Thoracic aorta (tissue), 2 donors: ENCODE measurements at places on chromosomes 16 and 17.

DNA sequence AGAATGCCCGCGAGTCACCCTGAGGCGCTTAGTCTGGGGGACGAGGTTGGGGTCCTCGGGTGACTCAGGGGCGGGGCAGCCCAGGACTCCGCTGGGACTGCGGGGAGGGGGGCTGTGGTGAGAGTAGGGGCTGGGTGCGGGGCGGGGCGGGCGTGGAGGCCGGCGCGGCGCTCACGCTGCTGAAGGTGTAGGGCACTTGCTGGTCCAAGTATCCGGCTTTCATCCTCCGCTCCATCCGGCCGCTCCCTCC is 832 bp downstream of the ETV4 start:
- no peak for DNase-seq

DNA sequence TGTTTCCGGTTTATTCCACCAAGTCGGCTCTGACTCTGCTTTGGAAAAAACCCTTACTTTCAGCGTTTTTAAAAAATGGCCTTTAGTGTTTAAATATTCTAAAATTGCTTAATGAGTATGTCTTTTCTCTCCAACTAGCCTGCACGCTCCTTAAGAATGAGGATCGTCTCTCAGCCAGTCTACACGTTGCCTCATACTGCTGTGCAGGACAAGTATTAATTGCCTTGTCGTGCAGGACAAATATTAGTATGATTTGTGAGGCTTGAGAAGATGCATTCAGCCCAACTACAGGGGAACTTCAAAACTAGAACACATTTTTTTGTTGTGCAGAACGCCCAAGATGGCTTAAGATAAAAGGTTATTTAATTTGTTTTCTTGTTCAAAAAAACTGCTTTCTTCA is 61.2 kb downstream of the MARCHF10 start:
- DNase-seq, result no peak

DNA sequence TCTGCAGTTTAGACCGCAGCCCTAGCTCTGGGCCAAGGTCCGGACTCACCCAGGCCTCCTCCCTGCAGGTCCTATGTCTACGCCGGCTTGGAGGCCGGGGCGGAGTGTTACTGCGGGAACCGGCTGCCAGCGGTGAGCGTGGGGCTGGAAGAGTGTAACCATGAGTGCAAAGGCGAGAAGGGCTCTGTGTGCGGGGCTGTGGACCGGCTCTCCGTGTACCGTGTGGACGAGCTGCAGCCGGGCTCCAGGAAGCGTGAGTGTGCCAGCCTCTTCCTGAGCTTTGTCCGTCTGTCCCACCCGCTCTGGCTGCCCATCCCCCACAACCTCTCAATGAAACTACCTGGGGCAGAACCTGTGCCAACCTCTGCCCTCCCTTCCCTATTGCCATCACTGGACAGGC is 20.1 kb downstream of the WSCD1 start:
- DNase-seq, result no peak

DNA sequence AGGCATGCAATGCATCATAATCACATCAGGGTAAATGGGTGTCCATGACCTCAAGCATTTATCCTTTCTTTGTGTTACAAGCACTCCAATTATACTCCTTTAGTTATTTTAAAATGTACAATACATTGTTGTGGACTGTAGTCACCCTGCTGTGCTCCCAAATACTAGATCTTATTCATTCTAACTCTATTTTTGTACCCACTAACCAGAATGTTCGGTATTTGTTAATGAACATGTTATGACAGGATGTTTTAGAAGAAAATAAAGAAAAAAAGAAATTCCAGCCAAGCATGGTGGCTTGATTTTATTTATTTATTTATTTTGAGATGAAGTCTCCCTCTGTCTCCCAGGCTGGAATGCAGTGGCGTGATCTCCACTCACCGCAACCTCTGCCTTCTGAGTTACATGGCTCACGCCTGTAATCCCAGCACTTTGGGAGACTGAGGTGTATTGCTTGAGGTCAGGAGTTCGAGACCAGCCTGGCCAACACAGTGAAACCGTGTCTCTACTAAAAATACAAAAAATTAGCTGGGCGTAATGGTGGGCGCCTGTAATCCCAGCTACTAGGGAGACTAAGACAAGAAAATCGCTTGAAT is 1.8 kb upstream of the NDE1 start:
- no peak for DNase-seq

DNA sequence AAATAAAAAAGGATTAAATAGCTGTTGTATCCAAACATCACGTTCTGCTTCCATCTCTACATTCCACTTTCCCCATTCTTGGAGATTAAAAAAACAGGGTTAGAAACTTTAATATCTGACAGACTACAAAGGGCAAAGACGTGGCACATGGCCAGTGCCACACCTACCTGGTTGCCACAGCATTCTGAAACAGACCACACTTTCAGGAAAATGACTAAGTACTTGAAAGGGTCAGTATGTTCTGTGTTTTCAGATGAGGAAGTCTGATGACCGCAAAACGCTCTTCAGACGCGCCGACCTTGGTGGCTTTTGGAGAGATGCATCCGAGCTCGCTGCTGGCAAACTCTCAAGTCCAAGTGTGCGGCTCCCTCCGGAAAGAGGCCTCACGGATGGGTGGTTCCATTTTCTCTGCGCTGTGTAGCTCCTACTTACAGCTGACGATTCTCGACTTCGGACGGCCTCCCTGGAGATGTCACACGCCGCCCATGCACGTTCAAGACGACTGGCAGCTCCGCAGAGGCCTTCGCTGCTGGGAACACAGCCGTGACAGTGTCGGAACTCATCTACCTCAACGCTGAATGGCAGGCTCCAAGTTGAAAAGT is 15.5 kb downstream of the MAP1LC3B start:
- no peak for DNase-seq

DNA sequence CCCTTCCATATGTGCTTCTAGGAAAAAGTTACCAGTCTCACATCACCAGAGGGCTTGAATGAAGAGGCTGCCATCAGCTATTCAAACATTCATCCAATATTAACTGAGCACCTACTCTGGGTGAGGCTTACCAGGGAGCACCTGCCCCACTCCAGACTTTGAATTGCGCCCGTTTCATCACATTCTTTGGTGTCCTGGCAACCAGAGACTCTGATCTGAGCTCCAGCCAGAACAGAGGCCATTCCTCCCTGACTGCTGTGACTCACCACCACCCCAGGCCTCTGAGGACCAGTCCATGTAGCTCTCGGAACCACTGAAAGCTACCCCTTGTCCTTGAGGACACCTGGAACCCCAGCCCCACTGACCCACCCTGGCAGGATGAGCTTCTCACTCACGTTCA is at the start of gene C16orf96:
C16orf96 (plus strand) TSS at position 229 of the 400 bp plus-strand sequence; CDS start at position 379, 150 bp downstream.
- no peak for DNase-seq

- no peak for DNase-seq
Observed at GRCh38 chr17:74351552-74352210, 10.0 kb downstream of the BTBD17 start.

- DNase-seq, result no peak
Observed at GRCh38 chr17:55413825-55414489, 7.7 kb downstream of the MMD start.

GRCh38 chr16:76164970-76165558 is 112.1 kb upstream of the CNTNAP4 start:
- DNase-seq, result no peak

- DNase-seq, result no peak
Observed at GRCh38 chr16:273547-274421, 2.0 kb downstream of the RGS11 start.

GRCh38 chr17:44976206-44976605 is 8.1 kb upstream of the C1QL1 start:
- no peak for DNase-seq

DNA sequence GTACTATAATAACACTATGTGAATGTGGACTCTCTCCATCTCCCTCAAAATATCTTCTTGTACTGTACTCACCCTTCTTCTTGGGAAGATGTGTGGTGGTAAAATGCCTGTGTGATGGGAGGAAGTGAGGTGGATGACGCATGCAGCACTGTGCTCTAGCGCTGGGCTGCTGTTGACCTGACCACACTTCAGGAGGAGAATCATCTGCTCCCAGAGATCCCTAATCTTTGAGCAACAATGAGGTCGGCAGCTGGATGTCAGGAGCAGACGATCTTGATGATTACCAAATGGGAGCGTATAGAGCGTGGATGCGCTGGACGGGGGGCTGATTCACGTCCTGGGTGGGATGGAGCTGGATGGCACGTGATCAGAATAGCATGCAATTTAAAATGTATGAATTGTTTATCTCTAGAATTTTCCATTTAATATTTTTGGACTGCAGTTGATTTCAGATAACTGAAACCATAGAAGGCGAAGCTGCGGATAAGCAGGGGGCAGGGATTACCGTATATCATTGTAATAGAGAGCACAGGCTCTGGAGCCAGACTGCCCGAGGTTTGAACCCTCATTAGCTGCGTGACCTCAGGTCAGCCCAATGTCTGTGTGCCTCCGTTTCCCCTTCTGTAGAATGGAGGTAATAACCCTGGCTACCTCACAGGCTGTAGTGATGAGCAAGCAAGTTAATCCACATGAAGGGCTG is 23.7 kb upstream of the CYLD start:
- no peak for DNase-seq

DNA sequence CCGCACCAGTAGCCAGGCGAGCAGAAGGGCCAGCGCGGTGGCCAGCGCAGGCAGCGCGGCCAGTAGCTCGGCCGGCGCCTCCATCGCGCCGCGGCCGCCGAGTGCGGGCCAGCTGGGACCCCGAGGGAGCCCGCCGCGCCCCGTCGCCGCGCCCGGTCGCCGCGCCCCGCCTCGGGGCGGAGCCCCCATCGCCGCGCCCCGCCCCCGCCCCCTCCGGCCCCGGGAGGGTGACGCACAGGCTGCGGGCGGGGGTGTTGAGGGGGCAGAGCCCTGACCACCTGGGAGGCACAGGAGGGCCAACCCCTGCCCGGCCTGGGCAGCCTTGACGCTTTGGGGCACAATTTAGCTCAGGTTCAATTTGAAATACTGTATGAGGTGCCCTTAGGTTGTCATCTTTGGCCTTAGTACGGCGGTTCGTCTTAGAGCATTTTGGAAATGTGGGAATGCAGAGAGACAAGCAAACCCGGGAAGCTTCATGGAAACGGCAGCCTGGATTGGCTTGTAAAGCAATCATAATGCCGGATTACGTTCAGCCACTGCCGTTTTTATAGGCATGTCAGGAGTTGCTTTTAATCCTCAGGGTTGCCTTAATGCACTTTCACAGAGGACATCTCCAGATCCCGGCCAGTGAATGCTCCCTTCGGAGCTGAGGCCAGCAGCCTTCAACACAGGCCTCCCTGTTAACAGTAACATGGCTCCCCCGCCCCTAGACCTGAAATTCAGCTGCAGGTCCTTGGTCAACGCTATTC is at the start of gene MXRA7:
MXRA7 (minus strand) TSS at position 103 of the 749 bp plus-strand sequence; CDS start at position 84, 19 bp downstream.
- no peak for DNase-seq

DNA sequence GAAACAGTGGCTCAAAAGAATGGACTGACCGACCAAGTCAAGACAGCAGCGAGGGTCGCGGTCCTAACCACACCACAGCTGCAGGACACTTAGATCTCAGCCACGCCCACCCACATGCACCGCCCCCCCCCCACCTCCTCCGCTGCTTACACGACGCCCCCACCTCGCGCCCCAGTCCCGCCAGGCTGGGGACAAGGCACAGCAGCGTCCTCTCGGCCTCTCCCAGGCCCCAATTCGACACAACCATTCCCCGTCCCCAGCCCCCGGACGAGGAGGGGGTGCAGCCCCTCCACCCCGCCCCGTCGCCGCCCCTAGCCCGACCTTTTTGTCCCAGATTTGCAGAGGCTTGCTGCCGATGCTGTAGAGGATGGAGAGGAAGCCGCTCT is 477 bp downstream of the CFAP20 start:
- DNase-seq, result no peak
